ENCODE measurements at places on chromosomes 5 and 9.

DNA sequence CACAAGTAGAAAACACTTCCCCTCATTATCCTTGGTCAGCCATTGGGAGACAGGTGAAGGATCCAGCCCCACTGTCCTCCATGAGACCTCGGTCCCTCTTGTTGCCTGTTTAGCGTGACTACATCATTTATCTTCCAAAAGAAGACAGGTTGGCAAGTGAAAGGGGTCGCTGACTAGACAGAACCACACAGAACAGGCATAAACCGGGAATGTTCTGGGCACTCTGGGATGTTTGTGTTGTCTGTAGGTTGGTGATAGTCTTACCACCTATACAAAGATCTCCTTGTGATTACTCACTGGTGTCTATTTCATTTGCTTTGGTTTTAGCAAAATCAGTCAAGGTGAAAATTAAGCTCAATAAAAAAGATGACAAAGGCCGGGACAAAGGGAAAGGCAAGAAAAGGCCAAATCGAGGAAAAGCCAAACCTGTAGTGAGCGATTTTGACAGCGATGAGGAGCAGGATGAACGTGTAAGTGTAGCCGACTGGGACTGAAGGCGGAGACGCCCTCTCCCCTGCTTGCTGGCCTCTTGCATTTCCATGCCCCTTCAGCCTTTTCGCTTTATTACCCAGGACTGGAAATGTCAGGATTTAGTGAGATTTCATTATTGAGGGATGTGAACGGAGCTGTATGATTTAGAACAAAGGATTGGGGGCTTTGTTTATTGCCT is 175.9 kb downstream of the SMARCA2 start:
- no peak for DNase-seq

- no peak for DNase-seq
Measured at GRCh38 chr5:91076138-91076537, 307.0 kb downstream of the ARRDC3 start.

DNA sequence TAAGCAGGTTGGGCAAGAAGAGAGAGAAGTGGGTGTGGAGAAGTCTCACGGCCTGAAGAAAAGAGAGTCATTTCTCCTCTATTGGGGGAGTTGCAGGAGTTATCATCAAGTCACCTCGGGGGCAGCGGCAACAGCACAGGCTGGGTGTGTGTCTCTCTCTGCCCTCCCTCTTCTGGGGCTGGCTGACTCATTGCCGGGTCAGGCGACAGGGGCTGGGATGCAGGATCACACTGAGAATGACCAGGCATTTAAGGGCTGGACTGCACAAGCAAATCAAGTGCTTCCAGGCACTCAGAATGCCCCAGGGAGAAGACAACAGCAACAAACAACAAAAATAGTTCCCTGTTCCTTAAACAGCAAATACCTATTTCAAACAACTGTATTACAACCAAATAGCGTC is 6.3 kb upstream of the EQTN start:
- no peak for DNase-seq

DNA sequence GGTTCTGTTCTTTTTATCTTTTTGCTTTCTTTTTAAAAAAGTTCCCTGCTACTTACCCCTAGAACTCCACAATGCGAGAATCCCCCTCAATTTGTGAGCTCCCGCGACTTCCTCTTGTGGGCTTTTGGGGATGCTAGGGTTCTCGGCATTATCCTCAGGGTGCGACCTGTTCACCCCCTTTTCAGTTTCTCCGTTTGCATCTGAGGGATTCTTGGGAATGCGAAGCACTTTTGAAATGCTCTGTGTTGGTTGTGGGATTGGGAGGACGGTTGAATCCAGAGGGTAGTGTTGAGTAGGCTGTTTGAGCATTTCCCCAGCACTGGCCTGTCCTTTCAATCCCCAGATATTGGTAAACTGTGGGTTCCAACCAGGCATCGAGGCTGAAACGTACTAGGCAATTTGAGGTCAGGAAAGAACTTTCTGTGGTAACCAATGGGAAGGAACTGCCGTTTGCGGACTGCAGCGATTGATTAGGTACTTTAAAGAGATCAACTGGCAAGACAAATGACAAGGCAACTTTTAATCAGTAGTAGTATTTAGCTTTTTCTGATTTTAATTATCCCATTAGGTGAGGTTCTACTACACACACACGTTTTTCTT is 415 bp downstream of the XRCC4 start:
- no peak for DNase-seq

DNA sequence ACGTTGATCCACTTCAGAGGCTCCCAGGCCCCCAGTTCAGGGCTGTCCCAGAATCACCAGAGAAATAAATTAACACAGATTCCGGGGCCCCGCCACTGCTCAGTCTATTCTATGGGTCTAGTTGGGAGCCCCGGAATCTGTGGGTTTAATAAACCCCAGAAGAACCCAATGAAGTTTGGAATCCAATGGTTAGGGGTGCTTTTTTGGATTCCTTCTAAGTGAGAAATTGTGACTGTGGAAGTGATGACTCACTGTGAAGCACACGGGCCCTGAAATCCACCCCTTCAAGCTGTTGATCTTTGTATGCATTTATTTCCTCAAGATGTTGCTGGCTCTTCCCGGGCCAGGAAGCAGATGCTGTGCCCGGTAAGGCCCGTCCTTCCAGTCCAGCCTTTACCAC is 57.3 kb upstream of the SLC28A3 start:
- DNase-seq, result no peak

- DNase-seq, result no peak
Measured at GRCh38 chr9:2459756-2460155, 161.8 kb upstream of the VLDLR start.

GRCh38 chr9:123525424-123525823 is 169.4 kb downstream of the CRB2 start:
- DNase-seq, result no peak

DNA sequence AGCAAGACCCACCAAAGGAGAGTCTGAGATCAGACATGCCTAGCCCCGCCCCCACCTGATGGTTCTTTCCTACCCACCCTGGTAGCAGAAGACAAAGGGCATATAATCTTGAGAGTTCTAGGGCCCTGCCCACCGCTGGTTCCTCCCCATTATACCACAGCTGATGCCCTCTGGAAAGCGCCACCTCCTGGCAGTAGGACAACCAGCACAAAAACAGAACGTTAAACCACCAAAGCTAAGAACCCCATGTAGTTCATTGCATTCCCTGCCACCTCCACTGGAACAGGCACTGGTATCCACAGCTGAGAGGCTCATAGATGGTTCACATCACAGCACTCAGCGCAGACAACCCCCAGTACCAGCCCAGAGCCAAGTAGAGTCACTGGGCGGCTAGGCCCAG is 81.2 kb upstream of the TRPC7 start:
- no peak for DNase-seq

GRCh38 chr5:167643631-167644280 is 647.7 kb upstream of the WWC1 start:
- DNase-seq, result no peak

DNA sequence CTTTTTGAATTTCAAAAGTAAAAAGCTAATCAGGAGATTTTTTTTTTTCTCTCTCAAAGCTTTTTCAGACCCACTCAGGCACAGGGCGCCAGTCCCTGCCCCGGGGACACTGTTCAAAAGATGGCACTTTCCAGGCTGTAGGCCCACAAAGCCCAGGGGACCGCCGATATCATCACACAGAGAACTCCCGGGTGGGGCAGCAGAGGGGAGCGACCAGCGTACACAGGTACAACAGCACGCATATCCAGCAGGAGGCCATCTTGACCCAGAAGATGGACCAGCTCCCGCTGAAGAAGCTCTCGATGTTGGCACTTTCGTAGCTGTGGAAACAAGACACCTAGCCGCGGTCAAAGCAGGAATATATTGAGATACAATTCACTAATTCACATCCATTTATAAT is 108.3 kb downstream of the THBS4 start:
- DNase-seq, result no peak

- DNase-seq, result no peak
Measured at GRCh38 chr5:164073081-164073480, 567.7 kb downstream of the MAT2B start.

DNA sequence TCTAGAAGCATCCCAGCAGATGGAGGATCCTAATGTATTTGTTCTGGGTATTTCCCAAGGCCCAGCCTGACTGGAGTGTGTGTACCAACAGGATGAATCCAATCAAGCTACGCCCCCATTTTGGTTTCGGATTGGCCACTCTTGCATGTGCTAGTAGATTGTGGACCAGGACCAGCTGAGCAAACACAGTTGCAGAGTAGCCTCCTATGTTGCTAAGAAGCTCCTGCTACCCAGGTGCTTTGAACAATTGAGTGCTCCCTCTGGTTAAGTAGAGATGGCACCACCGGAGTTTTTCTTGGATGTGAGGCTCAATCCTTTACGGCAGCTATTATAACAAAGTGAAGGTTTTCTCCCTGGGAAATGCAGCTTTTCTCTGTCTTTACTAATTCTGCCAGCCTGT is 204.5 kb downstream of the NTRK2 start:
- DNase-seq, result no peak

DNA sequence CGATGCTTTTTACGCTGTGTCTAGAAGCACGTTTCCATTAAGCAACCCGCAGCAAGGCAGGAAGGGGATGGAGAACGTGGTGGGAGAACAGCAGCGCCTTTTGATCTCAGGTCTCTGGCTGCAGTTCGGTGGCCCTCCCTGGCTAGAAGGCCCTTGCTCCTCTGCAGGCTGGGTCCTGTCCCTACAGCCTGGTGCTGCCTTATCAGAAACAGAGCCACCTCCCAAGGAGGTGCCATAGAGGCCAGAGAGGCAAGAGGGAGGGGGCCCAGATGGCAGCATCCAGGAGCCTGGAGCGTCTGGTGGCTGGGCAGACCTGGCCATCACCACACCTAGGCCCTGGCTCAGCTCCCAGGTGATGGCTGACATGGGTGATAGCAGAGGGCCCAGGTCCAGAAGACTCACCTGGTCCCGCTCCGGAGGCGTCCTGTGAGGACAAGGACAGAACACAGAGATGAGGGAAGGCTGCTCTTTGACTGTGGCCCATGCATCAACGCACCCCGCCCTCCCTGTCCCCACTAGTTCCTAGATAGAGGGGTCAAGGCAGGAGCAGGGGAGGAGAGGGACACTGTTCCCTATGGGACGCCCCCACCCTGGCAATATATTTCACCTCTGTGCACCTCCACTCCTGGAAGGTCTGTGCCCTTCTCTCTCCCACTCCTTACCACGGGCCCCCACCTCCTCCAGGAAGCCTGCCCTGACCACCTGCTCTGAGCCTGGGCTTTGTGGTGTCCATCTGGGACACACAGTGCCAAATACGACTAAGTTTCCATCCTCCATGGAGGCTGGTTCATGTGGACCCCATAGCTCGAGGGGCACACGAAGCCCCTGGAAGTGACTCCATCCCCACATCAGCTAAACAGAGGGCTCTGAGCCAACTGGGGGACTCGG is 41.6 kb upstream of the SARDH start:
- DNase-seq, result no peak

DNA sequence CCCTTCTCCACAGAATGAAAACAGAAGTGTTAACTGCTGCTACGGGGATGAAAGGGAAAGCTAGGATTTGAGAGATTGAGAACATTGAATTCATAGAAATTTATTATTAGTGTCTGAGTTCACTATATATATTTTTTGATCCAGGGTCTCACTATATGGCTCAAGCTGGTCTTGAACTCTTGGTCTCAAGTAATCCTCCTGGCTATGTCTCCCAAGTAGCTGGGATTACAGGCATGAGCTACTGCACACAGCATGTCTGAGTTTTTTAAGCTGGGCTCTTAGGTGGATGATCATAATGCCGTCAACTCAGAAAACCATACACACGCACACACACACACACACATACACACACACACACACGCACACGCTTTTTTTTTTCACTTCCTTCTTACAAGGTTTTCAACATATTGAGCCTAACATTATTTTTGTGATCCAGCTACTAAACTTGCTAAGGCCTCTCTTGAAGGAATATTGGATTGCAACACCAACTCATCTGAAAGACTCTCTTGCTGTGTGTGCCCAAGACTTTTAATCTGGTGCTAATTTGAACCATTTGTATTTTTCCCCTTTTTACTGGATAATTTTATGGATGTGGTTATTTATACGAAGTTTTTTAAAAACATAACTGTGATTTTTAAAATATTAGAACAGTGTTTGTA is 1045.4 kb downstream of the DTWD2 start:
- no peak for DNase-seq

GRCh38 chr5:176908675-176909368 is 9.7 kb upstream of the HK3 start:
- no peak for DNase-seq

- no peak for DNase-seq
Measured at GRCh38 chr5:1333986-1334385, 10.9 kb downstream of the CLPTM1L start.

DNA sequence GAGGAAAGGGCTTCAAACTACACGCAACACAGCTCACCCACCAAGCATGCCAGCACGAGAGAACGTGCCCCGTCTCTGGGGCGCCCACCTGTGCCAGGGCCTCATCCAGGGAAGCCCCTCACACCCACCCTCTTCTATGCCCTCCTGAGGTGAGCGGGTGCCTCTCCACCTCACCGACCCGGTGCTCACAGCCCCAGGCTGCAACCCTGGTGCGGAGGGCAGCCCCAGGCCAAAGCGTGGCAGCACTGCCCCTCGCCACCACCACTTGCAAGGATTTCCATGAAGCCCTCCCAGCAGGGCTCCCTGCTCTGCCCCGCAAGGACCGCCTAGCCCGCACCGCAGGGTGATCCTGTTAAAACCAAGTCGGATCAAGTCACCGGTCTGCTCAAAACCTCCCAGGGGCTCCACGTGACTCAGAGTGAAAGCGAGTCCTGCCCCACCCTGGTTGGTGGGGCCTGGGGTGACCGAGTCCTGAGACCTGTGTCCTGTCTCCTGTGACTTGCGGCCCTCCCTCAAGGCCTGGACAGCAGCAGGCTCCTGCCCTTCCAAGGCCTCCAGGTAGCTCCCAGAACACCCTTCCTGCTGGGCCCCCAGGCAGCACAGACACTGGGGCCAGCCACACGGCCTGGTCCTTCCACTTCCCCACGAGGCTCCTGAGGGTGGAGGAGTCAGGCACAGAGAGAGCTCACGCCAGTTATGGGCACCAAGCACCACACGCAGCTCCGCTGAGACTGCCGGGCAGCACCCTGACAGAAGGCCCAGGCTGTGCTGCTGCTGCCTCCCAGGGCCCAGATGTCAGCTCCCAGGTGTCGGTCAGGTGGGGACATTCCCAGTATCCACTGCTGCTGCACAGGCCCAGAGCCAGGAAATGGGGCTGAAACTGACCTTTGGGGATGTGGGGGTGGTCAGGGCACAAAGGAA is 12.7 kb downstream of the BRD3 start:
- DNase-seq, result no peak

All from coronary artery (tissue), 2 donors.